ENCODE measurements at places on chromosomes 5 and 9.

DNA sequence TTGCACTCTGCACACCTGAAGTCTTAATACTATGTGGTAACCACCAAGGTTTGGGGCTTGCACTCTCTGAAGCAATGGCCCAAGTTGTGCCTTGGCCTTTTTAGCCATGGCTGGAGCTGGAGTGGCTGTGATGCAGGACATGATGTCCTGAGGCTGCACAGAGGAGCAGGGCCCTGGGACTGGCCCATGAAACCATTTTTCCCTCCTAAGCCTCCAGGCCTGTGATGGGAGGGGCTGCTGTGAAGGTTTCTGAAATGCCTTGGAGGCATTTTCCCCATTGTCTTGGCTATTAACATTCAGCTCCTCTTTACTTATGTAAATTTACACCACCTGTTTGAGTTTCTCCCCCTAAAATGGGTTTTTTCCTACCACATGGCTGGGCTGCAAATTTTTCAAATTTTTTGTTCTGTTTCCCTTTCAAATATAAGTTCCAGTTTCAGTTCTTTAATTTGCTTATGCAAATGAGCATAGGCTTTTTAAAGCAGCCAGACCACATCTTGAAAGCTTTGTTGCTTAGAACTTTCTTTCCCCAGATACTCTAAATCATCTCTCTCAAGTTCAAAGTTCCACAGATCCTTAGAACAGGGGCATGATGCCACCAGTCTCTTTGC is 237.4 kb upstream of the DMAC1 start:
- no peak for DNase-seq

DNA sequence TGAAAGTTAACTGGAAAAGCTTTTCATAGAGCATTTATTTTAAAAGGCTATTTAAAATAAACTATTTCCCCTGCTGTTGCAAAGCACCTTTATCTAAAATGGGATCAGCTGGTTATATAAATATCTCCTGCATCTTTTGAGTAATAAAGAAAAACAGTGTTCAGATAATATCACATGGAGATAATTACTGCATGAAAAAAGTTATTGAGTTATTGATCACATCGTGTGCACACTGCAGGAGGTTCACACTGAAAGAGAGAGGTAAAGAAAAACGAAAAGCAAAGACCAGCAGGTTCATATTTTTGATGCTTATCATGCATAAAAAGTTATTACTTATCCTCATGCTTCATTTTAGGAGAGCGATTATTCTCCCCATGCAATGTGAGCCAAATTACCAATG is 55.4 kb upstream of the OTP start:
- DNase-seq = no peak

DNA sequence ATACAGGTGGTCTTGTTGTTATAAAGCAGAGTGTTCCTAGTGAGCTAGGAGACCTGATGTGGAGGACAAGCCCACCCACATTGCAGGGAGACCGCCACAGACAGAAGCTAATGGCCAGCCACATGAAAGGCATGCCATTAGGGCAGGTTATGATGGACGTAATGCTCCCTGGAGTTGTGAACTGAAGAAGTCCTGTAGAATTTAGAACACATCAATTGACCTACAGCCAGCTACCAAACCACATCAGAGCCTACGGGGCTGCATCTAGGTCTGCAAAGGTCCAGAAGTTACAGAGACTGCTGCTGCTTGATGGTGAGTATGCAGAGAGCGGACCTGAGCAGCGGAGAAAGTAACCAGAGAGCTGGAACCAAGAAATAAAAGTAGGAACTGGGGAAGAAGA is 116.6 kb downstream of the LPAR1 start:
- no peak for DNase-seq

DNA sequence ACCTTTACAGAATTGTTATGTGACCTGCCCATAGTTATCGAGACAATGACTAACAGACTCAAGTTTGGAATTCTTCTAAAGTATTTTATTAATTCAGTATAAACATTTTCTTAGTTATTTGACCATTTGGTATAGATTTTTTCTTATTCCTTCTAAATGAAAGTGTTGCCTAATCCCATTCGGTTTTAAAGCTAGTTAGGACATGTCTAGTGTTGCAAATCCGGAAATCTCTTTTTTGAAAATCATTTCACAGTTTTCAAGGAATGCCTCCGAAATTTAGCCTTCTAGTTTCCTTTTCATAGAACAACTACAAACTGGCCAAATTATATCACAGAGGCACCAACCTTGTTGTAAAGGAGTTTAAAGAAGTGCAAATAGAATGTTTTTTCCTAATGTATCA is 171.8 kb downstream of the XRCC4 start:
- no peak for DNase-seq

- DNase-seq = no peak
These were observed 255.0 kb downstream of the EFNA5 start for GRCh38 chr5:107415762-107416161.

DNA sequence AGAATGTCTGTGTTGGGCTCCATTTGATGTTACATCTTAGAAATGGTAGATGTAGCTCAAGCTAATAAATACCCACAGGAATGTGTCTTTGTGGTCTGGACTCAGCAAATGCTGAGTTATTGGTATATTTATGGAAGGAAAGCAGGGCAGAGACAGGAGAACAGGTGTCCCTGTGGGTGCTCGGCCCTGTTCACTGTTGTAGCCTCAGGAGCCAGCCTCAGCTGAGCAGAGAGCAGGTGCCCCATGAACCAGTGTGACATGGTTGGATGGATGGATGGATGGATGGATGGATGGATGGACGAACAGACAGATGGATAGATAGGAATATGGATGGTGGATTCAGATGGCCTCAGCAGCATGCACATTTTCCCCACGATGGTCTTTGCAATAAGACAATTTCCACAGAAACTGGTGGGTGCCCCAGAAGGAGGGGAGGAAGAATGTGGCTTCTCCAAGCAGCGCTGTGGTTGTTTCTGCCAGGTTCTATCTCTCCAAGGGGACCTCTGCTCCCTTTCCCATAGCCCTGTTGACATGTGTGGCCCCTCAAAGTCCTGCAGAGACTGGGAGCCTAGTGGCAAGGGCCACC is 8.2 kb upstream of the IRF1 start:
- DNase-seq = no peak

- no peak for DNase-seq
These were observed 24.7 kb upstream of the TNFSF15 start for GRCh38 chr9:114830546-114830945.

GRCh38 chr9:129901993-129902739 is 66.9 kb downstream of the USP20 start:
- no peak for DNase-seq

- no peak for DNase-seq
These were observed 153.5 kb downstream of the RAPGEF6 start for GRCh38 chr5:131481569-131481968.

GRCh38 chr5:10746711-10747110 is 14.3 kb downstream of the DAP start:
- DNase-seq = no peak

DNA sequence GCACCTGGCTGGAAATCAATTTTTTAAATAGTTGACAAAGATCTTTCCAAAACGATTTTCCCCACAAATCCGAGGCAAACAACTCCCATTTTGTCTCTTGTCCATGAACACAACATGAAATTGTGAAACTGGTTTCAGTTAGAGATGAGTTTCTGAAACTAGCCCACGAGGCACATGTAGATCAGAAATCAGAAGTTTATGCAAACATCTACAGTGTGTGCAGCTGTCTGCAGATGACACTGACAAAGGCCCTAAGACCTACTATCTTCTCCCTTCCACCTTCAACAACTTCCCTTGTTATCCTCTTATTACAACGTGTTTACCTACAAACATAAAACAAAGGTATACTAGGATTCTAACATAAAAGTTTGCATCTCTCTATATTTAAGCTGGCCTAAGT is 183.3 kb downstream of the DIRAS2 start:
- DNase-seq = no peak

- DNase-seq = no peak
These were observed 91.5 kb downstream of the NR3C1 start for GRCh38 chr5:143311955-143312354.

DNA sequence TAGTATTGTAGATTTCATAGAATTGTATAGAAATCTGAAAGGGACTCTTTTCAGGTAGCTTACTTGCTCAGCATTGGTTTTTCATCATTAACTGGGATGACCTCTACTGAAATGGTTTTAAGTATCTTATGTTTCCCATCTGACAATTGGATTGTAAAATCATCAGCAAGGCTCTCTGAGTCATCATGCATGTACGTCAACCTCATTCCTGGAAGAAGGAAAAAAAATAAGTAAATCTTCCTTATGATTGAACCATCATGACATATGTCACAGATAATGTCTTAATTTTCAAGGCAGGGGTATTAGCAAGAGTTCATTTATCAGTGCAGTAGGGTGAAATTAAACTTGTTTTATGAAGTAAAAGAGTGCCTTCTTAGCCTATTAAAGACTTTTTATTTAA is 74.9 kb upstream of the CER1 start:
- DNase-seq = no peak

DNA sequence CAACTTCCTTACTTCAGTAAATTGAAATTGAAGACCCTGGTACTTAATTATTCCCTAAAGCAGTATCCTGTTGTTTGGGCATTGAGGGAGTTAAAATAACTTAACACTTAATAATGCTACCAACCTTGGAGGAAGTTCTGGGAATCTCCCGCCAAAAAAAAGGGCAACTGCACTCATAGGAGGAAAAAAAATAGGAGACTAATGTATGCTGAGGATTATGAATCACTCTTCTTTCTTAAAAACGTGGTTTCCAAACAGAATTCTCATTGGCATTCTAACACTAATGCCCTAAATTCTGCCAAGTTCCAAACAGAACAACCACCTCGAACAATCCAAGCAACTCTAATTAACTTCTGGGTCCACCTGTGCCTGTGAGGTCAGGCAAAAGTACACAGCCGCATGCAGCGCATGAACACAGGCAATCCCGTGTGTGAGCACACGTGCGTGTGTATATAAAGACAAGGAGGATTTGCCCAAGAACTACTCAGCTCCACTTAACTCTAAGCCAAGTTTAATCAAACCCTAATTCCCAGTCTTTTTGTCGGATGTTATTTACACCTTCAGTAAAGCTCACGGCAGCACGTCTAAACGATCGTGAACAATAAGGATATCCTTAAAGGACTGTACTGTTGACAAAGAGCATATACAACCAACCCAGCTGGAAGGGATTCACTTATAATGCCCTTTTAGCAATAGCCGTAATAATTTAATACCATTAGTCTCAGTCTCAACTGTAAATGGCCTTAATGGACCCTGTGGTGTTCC is 78.4 kb downstream of the EBF1 start:
- DNase-seq = no peak

DNA sequence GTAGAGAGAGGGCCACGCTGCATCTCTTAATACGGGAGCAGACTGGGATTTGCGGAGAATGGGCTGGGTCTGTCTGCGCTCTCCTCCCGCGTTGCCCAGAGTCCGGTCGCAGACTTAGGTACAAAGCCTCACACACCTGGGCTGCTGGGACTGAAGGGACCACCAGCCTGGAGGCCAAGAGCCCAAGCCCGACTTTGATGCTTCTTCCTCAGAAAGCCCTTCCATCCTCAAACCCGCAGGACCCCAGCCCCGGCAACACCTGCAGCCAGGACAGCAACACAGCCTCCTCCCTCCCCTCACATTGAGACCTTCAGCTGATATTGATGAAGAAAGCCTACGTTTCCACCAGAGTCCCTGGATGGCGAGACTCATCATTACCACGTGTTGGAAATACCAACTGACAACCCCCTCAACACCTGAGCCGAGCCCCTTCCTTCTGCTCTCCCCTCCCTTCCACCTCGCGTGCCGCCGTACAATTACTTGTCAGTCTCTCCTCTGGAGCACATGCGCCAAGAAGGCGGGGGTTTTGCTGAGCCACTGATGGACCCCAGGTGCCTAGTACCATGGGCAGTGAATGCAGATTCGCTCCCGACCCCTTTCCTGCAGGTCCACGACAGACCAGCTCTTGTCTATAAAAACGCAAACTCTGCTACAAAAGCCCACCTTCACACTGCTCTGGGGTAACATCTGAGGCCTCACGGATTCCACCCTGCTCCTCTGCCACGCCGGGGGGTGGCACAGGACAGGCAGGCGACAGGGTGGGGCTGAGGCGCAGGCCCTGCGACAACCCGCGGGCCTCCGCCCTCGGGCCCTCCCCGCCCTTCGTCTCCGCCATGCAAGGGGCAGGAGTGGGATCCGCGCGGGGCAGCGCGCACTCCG is 841 bp downstream of the ASB6 start:
- no peak for DNase-seq

DNA sequence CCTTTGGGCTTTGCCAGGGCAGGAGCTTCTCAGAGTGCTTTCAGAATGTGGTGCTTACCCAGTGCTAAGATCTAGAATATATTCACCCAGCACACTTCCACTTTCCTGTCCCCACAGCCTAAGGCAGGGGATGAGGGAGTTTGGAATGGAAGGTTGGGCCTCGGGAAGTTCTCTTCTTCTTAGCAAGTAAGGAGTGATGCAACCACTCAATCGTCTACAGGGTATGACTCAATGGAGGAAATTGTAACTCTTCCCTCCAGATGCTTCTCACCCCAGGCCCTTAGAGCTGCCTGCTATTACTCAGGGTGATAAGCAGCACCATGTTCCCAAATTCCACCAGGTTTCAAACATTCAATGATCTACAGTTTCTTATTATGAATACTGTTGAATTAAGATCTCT is 30.8 kb upstream of the AGGF1 start:
- DNase-seq = no peak

DNA sequence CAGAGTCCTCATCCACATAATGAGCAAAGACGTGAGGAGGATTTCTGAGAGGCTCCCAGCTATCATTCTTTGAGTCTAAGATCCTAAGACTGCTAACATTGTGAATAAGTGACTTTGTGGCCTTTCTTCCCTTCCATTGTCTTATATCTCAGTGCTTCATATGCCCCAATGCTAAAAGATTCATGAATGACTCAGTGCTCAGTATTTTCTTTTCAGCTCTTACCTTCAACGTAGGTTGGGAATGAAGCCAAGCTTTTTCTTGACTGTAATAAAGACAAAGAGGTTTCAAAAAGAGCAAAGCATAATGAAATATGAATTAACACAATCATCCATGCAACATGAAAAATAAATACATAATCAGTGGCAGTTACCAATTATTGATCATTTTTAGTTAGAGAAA is 146.4 kb downstream of the ENTREP1 start:
- DNase-seq = no peak

DNA sequence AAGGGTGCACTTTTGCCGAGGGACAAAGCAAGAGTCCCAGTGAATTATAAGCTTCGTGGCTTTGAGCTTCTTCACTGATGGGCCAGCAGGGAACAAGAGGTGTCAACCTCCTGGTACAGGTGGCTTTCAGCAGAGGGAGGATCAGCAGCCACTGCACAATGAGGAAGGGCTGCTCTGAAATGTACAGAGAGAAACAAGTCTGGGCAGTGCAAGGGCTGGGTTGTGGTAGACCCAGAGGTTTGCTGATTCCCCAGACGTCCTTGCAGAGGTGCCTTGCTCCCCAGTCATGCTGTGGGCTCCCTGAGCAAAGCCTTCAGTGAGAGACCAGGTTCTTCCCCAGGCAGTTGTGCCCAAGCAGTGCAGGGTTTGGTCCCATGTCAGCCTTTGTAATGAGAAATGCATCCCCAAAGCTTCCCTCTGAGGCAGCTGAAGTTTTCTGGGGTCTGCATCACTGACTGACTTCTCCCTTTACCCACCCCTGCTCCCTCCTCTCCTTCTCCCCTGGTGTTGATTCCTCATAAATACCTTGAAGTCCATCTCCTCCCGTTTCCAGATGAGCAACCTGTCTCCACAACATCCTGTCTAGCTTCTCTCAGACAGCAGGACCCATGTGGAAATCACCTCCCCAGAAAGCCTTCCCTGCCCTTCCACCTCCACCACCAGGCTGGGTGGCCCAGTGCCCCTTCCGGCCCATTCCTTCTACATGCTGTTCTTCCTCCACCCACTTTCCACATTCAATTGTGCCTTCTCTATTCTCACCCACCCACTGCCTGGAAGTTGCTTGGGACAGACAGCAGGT is 599.6 kb upstream of the ADAMTS16 start:
- no peak for DNase-seq
